ENCODE measurements at places on chromosomes 12 and 14.

DNA sequence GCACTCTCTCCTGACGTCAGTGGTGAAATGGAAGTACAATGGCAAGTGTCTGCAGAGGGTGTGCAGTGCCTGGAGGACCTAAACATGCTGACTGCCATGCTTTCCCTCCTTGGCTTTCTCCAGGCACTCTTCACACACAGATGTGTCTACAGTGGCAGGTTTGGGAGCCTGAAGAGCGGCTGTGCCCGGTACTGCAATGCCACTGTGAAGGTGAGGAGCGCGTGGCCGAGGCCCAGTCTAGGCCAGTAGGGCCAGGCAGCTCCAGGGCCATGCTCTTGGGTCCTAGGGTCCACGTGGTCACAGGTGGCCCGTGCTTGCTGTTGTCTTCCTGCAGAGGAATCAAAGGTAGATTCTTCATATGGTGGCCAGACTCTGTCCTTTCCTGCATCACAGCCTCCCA, 81.4 kb downstream of the STAB2 start:
- no peak for DNase-seq

DNA sequence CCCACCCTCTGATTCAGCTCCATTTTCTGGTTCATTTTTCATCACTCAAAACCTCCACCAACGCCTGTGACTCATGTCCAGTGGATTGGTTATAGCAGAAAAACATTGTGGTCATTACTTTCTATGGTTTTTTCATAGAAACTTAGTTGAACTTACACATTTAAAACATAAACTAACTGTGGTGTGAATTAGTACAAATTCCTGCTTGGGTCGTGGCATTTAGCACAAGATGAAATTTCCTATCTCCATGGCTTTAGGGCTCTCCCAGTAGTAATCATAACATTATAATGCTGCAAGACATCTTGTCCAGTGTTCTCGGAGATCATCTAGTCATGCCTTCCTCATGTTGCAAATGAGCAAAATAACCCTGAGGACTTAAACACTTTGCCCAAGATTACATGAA, 7.1 kb downstream of the RNASE7 start:
- no peak for DNase-seq

DNA sequence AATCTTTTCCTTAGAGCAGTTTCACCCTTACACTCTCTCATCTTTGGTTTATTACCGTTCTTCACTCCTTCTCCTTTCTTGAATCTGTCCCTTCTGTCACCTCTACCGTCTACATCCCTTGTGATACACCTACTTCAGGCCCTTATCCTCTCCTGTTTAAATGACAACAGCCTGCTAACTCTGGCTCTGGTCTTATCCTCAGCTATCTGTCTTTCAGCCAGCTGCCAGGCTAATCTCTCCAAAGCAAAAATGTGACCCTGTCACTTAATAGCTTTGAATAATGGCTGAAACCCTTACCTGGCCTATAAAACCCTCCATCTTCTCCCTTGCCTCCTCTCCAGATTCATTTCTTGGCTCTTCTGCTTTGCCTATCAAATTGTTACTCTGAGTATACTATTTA, 32.3 kb downstream of the BEST3 start:
- DNase-seq, result no peak

DNA sequence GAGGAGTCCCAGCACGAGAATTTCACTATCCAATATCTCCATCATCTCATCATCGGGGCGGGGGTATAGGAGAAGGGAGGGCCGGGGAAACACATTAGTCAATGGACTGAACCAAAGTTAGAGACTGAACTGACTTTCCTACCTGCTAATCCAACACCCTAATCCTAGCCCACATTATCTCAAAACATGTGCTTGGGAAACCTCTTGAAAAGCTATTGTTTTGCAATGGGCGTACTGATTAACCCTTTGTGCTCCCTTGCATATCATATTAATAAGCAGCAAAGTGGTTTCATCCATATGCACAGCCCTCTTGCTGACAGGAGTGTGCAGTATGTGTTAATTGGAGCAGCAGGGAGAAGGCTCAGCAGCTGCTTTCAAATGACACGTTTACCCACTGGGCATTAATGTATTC, 125.7 kb upstream of the GRIP1 start:
- DNase-seq, result no peak

DNA sequence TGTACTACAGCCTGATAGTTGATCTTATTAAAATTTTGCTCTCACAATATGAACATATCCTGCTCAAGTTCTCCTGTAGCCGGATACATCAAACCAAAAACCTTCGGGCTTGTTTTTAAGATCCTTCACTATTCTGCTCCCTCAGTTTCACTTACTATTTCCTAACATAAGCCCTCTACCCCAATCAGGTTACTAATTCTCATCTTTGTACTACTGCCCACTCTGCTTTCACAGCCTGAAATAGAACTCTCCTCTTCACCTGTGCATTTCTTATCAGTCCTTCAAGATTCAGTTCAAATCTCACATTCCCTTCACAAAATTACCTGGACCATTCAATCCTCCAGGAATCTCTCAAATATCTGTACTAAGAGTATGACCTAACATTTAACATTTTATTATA, 14.2 kb downstream of the PAWR start:
- DNase-seq, result no peak

GRCh38 chr12:1256285-1256684, 265.3 kb downstream of the ERC1 start:
- no peak for DNase-seq

DNA sequence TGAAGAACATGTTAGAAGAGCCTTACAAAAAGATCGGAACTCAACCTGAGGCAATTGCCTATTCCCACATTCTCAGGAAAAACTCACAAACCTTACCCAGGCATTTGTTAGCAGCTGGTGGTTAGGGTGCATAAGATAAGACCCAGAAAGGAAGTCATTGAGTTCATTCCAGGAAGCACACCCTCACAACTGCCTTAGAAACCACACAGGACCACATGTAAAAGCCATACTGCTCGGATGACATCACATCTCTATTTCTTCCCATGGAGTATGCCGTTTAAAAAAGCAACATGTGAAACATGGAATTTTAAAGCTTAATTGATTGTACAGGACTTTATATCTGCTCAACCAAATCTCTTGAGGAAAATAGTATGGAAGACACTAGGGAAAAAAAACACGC, 411.2 kb downstream of the DAD1 start:
- DNase-seq, result no peak

Measured in stimulated activated CD4-positive, alpha-beta T cell treated with anti-CD3 and anti-CD28 coated beads, Interleukin-4, amount 100 ng/mL, for 1 hour (primary cell).